ENCODE measurements at places on chromosomes 2 and 18.

- DNase-seq: no peak
Measured at GRCh38 chr2:177106212-177106611, 106.4 kb upstream of the HNRNPA3 start.

- no peak for DNase-seq
Measured at GRCh38 chr18:49697049-49697448, 116.3 kb downstream of the ACAA2 start.

GRCh38 chr2:121007490-121007853 is 271.8 kb downstream of the GLI2 start:
- DNase-seq: no peak

GRCh38 chr18:26863921-26864497 is 1.5 kb downstream of the AQP4 start:
- no peak for DNase-seq

DNA sequence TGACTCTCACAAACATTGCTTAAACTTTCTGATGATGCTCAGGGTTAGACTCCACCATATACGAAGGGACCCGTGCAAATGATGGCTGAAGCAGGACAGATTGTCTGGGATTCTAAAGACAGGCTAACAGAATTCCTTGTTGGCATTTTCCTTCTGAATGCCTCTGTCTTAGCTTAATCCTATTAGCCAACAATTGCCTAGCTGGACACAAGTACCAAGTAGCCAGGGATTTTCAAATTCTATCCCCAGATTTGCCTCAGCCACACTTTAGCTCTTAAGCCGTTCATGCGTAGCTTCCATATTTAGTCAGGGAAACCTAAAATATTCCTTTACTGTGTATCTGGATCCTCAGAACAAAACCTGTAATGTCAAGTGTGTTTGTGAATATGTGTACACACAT is 40.0 kb downstream of the COL4A3 start:
- no peak for DNase-seq

GRCh38 chr2:151024696-151025251 is 236.9 kb downstream of the RBM43 start:
- no peak for DNase-seq

DNA sequence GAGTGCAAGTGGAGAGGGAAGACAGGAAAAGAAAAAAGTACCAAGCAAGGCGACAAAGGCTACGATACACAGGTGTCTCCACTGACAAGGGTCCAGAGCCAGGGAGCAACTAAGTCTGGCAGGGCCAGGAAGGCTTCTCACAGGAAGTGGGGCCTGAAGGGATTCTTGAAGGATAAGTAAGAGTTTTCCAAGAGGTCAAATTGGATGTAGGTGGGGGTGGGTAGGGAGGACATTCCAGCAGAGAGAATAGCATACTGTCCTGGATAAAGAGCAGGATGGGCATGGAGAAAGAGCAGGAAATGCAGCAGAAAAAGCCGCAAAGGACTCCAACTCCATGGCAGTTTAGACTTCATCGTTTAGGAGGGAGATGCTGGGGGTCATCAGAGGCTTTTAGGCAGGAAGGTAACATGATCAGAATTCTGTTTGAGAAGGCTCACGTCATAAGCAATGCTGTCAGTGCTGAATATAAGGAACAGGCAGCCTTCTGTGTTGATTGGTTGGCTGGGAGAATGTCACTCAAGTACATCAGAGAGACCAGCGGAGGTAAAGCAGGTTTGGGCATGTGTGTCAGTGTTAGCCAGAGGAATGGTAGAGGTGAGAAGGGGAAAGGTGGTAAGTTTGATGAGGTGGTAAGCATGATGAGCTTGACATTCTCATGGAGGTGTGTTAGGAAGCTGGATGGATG is 35.1 kb downstream of the ARHGAP25 start:
- peak; percentile 78 for DNase-seq

GRCh38 chr2:42029639-42030199 is 18.1 kb upstream of the PKDCC start:
- no peak for DNase-seq

DNA sequence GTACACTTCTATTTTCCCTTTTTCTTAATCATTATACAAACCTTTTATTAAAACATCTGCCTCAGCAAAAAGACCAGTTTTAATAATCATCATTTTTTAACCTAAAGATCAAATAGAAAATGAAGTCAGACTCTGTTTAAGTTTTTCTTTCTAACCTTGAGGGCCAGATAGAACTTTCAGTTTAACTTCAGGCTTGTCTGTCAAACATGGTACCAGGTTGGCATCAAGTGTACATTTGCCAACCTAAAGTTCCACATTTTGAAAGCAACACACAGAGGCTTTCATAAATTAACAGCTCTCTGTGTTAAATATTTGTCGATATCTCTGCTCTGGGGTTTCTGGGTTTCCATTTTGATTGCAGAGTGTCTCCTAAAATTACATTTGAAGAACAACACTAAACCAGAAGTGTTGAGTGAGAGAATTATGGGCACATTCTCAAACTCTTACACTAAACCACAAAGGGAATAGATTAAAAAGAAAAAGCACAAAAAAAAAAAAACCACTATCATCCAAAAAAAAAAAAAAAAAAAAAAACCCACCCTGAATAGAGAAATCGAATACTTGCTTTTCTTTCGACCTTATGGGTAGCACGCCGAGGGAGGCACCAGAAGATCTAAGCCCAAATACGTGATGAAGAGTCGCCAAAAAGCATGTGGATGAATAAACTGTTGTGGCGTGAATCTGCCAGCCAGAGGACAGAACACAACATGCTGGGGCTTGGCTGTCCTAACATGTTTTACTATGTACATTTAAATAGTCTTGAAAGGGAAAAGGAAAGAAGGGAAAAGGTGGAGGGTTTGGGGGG is 166.2 kb downstream of the TCF4 start:
- DNase-seq: no peak

GRCh38 chr2:40384714-40385113 is 67.2 kb downstream of the SLC8A1 start:
- DNase-seq: no peak

GRCh38 chr2:156306821-156307220 is 25.7 kb downstream of the NR4A2 start:
- DNase-seq: no peak

DNA sequence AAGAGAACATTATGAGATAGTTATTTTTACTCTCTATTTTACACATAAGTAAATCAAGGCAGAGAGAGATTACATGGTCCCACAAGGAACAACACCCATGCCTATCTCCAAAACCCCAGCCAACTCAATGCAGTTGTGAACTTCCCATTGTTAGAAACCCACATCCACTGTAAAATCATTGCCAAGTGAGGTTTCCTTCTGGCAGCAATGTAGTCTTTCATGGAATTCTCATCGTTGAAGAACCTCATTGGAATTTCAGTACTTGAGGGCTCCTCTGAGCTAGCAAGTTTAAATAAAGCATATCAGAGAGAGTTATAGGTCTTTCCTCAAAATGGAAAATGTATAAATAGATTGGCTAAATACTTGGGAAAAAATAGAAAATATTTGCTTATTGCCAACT is 105.2 kb downstream of the RAD51AP2 start:
- DNase-seq: no peak

DNA sequence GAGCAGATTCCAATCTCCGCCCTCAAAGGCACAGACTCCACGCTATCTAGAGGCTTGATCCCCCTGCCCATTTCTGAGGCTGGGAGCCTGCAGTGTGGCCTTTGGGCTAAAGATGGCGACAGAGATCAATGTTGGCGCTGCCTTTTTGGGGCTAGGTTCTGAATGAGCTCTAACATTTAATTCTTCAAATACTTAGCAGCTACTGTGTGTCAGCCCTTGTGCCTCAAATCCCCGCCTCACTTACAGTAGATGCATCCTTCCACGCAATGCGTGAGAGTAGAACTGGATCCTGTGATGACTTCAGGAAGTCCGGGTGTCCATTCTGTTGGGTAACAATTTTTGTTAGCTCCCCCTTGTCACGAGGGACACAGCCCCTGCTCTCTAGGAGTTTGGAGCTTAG is 12.4 kb downstream of the IL1F10 start:
- peak; percentile 15 for DNase-seq

DNA sequence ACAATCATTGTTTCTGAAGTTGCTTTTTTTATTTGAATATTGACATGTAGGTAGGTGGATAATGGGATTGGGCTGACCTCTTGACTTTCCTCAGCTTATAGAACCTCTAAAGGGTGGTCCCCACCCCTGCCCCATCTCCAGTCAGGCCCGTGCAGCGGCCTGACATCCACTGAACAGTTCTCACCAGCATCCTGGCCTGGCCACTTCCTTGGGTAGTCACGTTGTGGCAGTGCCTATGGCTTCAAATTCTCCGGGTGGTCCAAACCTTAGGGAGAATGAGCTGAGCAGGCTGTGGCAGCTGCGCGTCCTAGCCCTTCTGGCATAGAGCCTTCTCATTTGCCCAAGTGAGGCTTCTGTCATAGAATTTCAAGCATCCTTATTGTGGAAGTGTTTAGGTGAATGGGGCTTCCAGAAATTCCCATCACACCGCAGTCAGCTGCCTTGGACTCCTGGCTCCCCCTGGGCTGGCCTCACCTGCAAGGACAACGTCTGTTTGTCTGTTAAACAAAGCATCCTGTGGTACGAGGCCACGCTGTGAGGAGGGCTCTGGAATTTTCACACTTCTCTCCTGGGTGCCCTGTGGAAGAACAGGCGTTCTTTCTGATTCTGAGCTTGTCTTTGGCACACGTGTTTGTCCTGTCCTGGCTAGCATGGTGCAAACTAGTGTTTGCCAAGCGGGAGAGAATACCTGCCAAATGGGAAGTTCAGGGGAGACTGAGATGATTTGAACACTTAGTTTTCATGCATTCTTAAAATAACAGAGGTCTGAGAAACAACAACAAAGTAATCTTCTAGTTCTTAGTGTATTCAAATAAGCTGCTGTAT is 31.8 kb upstream of the OTOS start:
- no peak for DNase-seq

- DNase-seq: no peak
Measured at GRCh38 chr2:45009928-45010701, 863 bp upstream of the SIX2 start.

GRCh38 chr2:43787895-43788294 is 14.1 kb downstream of the DYNC2LI1 start:
- DNase-seq: no peak

GRCh38 chr2:175414191-175414881 is 232.8 kb upstream of the ATP5MC3 start:
- DNase-seq: no peak

- DNase-seq: no peak
Measured at GRCh38 chr18:57819671-57820460, 16.8 kb upstream of the ATP8B1 start.

DNA sequence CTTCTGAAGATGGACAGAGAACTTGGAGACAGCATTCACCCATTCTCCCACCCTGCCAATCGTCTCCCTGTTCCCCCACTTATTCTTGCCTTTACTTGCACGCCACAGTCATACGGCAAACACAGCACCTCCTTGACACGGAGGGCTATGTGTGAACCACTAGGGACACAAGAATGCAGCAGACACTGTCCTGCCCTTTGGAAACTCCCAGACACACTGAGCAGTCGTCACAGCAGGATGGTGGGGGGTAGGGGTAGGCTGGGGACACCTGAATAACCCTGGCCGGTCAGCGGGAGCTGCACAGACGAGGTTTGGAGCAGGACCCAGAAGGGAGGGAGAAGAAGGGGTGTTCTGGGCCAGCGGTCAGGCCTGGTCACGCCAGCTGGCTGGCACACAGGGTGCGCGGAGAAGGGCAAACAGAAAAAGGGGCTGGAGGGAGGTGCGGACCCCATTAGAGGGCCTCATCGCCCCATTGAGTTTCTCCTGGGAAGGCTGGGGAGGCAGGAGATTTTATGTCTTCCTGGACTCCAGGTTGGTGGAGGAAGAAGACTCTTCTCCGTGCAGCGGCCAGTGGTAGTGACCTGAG is 40.0 kb upstream of the FOSL2 start:
- DNase-seq: no peak

DNA sequence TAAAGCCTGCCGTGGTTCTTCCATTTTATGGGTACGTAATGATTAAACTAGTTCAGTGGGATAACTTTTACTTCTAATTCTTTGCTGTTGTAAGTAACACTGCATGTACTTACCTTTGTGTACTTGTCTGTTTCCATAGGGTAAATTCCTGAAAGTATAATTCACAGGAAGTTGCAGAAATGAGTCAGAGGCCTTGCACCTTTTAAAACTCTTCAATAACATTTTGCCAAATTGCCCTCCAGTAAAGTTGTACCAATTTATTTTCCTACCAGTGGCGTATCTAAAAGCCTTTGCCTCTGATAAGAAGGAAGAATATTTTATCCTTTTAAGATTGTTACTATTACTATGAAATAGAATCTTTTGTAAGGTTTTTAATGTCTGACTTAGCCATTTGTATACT is 65.1 kb downstream of the CAB39 start:
- DNase-seq: no peak

DNA sequence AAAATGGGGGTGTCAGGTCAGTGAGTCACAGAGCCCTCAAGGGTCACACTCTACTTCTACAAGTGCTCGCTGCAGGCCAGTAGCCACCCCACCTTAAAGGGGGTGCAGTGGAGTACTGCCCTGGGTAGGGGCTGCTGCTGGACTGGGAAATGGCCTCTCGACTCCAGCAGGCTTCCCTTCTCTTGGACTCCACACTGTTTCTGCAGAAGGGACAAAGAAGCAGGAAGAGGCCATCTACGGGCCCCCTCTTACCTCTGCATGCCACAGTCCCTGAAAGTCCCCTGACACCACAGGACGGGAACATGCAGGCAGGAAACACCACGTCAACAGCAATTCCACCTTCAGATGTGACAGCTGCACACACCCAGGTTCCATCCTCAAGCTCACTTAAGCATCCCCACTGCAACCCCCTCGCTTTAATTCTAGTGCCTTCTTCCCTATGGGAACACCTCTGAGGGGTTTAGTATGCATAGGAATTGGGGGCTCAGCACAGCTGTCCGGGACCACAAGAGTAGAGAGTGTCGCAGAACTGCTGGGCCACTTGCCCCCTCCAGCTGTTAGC is 22.3 kb downstream of the SNED1 start:
- DNase-seq: no peak

DNA sequence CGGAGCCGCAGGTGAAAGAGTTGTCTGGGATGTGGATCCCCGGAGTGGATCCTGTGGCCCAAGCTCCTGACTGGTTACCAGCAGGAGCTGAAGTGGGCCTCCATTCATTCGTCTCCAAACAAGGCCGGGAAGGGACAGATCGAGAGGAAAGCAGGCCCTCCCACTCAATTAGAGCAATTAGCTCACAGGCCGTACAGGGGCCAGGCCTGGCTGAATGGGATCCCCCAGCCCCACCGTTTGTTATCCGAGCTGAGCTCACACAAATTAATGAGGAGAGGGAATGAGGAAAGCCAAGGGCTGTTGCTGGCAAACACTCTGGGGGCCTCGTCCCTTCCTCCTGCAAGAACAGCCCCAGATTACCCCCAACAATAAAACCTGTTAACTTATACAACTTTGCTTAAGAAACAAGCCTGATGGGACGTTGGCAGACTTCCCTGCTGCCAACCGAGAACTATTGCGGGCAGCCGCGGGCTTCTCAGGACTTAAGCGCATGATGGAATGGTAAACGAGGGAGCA is 338.0 kb downstream of the BCL11A start:
- no peak for DNase-seq

DNA sequence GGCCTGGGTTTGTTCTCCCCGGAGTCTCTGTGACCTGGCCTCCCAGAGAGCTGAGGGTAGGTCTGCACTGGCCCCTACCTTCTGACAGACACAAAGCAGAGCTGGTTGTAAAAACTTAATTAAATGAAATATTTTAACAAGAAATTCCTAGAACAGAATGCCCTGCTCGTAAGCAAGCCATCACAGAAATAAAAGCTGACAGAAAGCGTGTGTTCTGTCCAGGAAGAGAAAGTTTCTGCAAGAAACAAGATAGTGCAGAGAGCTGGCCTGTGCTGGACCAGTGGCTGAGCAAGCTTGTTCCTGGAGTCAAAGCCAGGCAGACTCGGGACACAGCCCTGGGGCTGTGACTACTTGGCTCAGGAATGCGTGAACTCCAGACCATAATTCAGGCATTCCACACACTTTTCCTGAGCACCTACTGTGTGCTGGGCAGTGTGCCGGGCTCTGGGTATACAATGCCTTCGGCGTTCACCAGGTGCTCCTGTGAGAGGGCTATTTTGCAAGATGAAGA is 51.6 kb downstream of the APOB start:
- no peak for DNase-seq
